ENCODE measurements at places on chromosomes 11 and 22.

GRCh38 chr22:37659066-37659896 lies 758 bp downstream of the PDXP start:
- DNase-seq: peak; percentile 52

- DNase-seq: no peak
Observed at GRCh38 chr11:76836613-76837291, 24.0 kb upstream of the ACER3 start.

- no peak for DNase-seq
Observed at GRCh38 chr22:33400061-33400840, 342.1 kb upstream of the SYN3 start.

GRCh38 chr22:38443628-38444521 lies 11.1 kb downstream of the KCNJ4 start:
- no peak for DNase-seq

GRCh38 chr11:130085671-130086290 lies 16.1 kb downstream of the APLP2 start:
- no peak for DNase-seq

DNA sequence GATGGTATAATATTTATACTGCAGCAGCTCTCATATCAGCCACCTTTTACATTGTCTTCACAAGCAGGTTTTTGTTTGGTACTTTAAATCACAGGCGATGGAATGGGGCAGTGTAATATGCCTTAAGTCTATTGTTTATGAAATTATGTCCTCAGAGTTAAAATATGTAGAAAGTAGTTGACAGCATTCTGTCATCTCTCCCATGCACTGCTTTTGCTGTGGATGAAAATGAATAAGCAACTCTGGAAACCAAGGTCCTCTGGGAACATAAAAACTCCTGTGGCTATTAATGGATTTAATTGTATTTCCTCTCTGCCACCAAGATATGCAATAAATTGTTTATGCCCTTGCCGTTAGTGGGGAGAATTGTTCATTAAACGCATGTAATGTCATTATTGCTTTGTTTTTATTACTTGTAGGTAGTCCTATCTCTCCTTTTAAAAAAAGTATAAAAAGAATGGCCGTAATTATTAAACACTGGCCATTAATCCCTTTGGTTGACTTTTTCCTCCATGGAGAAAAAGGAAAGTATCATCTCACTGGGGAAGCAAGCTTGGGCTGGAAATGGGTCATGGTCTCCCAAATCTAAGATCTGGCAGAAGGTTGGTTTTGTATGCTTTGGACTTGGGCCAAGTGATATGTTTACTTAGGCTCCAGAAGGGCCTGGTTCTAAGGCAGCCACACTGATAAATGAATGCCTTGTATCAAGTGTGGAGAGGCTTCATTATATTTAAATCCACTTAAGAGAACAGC lies 13.1 kb downstream of the PACS1 start:
- no peak for DNase-seq

- no peak for DNase-seq
Observed at GRCh38 chr11:29448246-29448877, 568.5 kb downstream of the KCNA4 start.

DNA sequence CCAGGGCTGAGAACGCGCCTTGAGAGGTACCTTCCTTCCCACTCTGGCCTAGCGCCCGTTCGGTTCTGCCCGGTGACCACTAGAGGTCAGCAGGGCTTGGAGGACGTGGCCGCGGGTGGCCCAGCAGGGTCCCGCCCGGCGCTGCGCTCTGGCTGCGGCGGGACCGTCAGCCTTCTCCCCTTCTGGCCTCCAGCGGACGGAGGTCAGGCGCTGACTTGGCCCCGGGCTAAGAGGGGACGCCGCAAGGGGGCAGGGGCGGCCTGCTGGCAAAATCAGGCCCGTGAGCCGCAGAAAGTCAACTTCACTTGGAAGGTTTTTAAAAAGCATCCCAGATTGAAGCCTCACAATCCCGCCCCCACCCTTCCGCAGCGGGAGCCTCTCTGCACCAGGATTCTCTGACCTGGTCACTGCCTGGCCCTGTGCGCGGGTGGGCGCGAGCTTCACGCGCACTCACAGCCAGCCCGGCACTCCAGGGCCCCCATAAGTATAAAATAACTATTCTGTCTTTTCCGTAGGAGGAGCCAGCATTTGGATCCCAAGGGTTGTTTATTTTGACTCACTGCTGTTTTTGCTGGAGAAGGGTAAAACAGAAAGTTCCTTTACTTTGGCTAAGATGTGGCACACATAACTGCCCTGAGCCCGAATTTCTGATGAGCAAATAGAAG lies 23.2 kb upstream of the ZBTB16 start:
- peak; percentile 70 for DNase-seq

DNA sequence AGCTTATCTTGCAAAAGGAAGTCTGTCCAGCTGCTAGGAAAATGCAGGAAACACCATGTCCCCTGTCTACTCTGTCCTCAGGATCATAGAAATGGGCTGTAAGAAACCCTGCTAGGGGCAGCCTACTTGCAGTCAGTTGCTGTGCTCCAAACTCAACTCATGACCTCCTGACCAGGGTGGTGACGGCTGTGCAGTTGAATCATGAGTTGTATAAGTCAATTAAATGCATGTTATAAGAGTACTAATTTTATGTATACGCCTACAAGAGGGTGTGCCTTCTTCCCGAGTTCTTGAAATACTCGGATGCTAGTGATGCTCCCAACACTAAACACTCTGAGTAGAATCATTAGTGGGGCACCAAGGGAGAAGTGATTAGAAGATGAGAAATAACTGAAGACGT lies 776.4 kb downstream of the OPCML start:
- DNase-seq: no peak

- DNase-seq: no peak
Observed at GRCh38 chr22:32700191-32700882, 101.2 kb upstream of the TIMP3 start.

GRCh38 chr11:7787239-7787638 lies 9.5 kb downstream of the OR5P2 start:
- DNase-seq: no peak

Data from stimulated activated CD8-positive, alpha-beta memory T cell treated with anti-CD3 and anti-CD28 coated beads, Interleukin-4, amount 100 ng/mL, for 48 hours (primary cell).